HEK293T (cell line): ENCODE measurements at places on chromosomes 16 and 17.

GRCh38 chr17:19342611-19343255 is 19.8 kb downstream of the B9D1 start:
- no peak for DNase-seq

GRCh38 chr16:58467905-58468304 is 32.0 kb upstream of the NDRG4 start:
- no peak for DNase-seq

DNA sequence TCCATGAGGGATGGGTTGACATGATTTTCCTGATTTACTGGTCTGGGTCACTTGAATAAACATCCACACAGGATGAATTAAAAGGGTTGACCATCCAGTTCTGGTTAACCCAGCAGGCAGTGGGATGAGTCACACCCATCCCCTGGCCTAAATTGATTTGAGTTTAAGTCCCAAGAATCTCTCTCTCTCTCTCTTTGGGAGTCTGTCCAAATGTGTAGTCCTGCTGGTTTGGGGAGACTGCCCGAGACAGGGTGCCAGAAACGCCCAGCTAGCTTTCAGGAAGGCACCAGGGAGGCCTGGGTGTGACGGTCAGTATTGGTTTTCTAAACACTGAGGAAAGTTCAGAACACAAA is 38.8 kb downstream of the SCPEP1 start:
- no peak for DNase-seq

DNA sequence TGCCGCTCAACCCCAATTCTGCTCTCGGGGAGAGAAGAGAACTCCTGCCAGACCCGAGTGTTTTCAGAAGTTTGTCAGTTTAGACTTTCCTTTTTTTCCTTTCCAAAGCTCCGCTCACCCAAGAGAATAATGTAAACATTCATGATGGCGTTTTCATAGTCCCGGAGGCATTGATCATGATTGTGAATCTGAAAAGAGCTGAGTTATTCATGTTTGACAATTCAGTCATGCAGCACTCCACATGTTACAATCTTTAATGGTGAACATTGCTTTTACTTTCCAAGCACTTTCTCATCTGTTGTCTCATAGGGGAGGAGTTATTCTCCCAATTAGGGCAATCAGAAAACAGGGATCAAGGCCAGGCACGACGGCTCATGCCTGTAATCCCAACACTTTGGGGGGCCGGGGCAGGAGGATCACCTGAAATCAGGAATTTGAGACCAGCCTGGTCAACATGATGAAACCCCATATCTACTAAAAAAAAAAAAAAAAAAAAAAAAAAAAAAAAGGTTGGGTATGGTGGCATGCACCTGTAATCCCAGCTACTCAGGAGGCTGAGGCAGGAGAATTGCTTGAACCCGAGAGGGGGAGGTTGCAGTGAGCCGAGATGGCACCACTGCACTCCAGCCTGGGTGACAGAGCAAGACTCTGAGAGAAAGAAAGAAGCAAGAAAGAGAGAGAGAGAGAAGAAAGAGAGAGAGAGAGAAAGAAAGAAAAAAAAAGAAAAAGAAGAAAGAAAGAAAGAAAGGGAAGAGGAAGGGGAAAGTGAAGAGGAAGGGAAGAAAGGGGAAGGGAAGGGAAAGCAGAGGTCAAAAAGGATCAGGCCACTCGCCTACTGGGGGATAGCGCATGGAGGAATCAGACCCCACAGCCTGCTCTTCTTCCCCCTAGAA is 70.0 kb upstream of the TNRC6C start:
- DNase-seq, result no peak

DNA sequence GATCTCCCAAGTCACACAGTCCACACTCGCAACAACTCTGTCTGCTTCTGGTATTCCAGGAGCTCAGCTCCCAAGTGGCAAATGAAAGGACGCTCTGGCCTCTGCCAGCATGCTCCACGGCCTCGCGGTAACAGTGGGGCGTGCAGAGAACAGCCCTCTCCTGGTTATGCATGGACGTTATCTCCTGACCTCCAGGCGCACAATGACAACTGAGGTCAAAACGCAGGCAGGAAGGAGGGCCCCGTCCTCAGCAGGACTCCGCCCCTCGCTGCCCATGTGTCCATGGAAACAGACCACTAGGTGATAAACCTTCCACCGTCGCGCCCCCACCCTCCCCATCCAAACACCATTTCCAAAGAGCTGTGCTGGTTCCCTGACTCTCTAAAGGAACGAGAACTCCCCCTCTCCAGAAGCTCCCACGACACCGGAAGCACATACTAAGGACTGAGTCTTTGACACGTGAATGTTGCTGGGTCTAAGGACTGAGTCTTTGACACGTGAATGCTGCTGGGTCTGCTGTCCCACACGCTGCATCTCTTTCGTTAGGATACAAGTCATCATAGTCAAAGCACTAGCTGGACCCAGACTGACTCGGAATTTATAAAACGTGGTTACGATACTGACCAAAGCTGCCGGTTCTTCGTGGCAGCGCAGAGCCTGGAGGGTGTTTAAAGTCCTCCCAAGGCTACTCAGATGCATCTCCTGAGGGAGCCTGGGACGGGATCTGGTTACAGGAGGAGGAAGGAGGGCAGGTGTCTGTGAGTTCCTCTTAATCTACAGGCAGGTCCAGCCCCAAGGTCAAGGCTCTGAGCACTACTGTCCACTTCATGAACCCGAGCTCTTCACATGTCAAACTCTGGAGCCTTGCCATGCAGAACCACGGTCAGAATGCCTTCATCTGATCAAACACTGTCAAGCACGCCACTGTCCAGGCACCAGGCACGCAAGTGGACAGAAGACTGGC is 43.9 kb downstream of the KLHDC4 start:
- DNase-seq, result no peak

- DNase-seq, result no peak
Observed at GRCh38 chr17:7078711-7079110, 1.3 kb downstream of the CLEC10A start.
